Fibroblast of lung (primary cell): ENCODE measurements at places on chromosomes 5 and 9. TPM values are rescaled to one million over a fixed set of nuclear protein-coding genes. Genes with fewer than 3 reads are reported as not detected.

- no peak for DNase-seq
Measured at GRCh38 chr5:179438011-179438441, 92.8 kb upstream of the ADAMTS2 start.

- peak; percentile 41 for DNase-seq
Measured at GRCh38 chr9:85713897-85714296, 27.9 kb downstream of the AGTPBP1 start.

UBAP2 gene
- total RNA-seq = 19.5 and 20.6 TPM in 2 replicates

DNA sequence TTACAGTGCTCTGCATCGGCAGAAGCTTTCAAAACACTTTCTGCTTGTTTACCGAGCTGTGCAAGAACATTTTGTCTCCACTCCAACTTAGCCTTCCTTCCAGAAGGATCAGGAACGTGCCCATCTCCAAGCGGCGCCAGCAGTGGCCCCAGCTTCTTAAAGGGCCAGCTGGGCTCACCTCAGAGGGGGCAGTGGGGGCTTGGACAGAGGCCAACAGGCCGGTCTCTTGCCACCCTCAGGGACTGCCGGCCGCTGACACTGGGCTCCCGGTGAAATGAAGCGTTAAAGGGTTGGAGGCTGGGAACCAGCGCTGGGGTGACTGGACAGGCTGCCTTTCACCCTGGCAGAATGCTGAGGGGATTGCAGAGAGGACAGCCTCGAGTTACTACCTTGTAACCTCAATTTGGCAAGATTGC is 67.0 kb upstream of the RNU6ATAC start:
- DNase-seq = no peak

GRCh38 chr5:16178745-16179372 is 732 bp downstream of the MARCHF11 start:
- peak; percentile 70 for DNase-seq

TLX3 gene
- total RNA-seq = not detected in 2 replicates

GADD45G gene
- 2.3 and 3.5 TPM in 2 replicates for total RNA-seq

WDR38 gene
- total RNA-seq = not detected in 2 replicates

GRCh38 chr9:91341258-91341746 is 20.4 kb downstream of the AUH start:
- DNase-seq = no peak

DNA sequence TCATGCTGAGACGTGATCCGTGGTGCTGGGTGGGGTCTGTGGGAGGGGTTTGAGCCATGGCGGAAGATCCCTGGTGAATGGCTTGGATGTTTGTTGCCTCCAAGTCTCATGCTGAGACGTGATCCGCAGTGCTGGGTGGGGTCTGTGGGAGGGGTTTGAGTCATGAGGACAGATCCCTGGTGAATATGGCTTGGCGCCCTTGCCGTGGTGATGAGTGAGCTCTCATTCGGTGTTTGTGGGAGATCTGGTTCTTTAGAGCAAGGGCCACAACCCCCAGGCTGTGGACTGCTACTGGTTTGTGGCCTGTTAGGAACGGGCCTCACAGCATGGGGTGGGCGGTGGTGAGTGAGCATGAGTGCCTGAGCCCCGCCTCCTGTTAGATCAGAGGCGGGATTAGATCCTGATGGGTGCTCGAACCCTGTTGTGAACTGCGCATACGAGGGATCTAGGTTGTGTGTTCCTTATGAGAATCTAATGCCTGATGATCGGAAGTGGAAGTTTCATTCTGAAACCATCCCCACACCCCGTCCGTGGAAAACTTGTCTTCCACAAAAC is 31.2 kb downstream of the NKD2 start:
- DNase-seq = no peak

DNA sequence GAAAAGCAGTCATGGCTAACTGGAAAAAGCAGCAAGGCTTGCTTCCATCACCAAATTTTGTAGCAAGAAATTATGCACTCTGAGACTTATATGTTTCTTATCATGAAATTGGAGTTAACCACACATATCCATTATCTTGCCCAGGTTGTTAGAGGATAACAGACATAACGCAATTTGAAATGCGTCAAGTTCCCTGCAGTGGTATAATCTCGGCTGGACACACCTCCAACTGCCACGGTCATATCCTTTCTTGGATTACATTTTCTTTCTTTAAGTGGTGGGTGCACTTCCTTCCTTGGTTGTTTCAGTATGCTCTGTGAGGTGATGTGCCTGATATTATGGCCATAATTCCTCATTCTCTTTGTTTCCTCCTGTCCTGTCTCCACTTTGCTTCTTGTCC is 695.0 kb upstream of the DMAC1 start:
- DNase-seq = no peak

DNA sequence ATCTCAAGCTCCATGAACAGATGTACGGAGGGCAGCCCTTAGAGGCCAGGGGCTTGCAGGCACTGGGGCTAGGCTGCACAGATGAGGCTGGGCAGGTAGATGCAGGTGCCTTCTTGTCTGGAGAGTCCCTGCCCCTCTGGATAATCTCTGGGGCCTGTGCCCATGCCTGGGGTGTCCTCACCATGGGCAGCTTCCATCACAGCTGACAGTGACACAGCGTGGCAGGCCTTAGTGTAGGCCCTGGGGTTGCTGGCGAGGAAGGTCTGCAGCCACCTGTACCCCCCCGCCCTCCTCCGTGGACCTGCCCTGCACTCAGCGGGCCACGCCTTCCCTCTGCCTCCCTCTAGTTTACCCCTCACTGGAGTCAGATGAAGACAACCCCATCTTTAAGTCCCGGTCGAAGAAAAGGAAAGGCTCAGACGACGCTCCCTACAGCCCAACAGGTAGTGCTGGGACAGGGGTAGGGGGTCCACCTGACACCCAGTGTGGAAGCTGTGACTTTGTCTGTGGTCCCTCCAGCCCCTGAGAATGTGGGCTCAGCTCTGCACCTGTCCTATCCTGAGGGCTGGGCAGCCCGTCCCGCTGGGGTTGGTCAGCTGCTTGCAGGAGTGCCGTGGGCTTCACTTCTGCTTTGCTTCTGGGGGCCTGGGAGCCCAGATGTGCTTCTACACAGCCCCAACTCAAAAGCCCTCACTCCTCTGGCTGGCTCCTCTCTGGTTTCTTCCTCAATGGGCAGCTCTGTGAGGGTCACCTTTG is 98.4 kb downstream of the PHF2 start:
- DNase-seq = no peak

GRCh38 chr9:28120184-28120583 is 546.9 kb upstream of the C9orf72 start:
- DNase-seq = no peak

GRCh38 chr5:101796427-101796826 is 499.7 kb downstream of the SLCO4C1 start:
- no peak for DNase-seq

GRCh38 chr9:129619787-129620668 is 873 bp downstream of the C9orf50 start:
- peak; percentile 51 for DNase-seq

- peak; percentile 10 for DNase-seq
Measured at GRCh38 chr5:112634166-112634565, 103.5 kb upstream of the APC start.

- peak; percentile 46 for DNase-seq
Measured at GRCh38 chr9:135468854-135469521, 10.6 kb upstream of the PPP1R26 start.

DNA sequence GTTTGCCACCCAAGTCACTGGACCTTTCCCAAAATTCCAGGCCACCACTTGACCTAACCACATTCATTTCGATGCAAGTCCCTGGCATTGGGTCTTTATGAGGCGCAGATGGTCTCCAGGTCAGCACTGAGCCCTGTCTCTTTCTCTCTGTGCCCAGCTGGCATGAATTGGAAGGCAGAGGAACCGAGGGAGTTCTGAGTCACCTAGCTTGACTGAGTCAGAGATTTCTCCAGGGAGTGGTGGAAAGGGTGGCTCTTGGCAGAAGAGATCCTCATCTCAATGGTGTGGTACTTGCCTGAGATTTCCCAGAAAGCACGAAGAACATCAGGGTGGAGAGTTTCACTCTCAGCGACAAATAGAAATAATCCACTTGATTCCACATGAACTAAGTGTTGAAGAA is 43.8 kb downstream of the WDR36 start:
- peak; percentile 58 for DNase-seq

GRCh38 chr5:133035224-133035623 is 8.9 kb upstream of the ZCCHC10 start:
- DNase-seq = no peak

DNA sequence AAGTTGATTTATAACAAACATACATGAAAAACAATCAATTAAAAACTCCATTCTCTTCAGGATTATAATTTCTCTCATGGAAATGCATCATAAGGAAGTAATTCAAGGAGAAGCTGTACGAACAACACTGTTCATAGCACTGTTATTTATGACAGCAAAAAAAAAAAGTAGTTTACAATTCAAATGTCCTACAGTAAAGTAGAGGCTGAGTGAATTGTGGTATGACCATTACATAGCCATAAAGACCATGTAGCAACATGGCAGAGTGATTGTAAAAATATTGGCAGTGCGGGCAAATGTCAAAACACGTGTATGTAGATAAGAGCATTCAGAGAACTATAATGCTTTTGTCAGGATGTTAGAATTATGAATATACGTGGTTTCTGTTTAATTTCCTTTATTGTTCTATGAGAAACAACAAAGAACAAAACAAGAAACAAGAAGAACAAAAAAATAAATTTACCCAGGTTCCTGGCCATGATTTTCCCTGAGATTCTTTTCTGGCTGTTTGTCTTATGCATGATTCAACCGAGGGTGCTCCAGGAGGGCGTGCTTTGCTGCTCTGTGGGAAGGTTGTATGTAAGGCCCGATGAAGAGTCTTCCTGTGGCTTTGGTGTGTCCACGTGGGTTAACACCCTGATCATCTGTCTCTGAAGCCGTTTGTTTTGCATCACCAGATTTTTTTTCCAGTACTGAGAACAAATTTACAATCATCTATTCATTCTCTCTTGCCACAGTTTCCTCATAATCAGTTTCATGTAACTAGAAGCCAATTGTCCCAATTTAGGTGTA is 28.8 kb downstream of the GCNT4 start:
- no peak for DNase-seq

GRCh38 chr9:69719367-69719766 is 40.4 kb downstream of the PTAR1 start:
- peak; percentile 56 for DNase-seq

SHOC1 gene
- under 0.01 TPM in 2 replicates for total RNA-seq

DNA sequence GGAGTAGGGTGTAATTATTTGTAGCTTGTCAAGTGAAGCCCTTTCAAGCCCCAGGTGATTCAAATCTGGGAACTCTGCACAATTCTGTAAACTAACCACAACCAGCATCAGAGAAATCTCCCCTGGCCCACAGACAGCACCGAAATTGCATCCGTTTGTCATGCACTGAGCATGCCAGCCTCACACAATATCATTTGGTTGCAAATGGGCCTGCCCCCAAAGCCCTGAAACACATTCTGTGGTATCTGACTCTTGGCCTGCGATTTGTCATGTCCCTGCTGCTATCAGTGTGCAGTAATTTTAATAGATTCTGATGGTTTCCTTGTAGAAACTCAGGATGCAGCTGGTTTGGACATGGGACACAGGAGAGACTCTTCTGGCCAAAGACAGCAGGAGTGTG is 35.3 kb downstream of the SNX24 start:
- DNase-seq = no peak
